H4 (cell line): ENCODE measurements at places on chromosomes 12 and 14. TPM values are rescaled to one million over a fixed set of nuclear protein-coding genes. Genes with fewer than 3 reads are reported as not detected.
A peak's percentile ranks its signal among the peaks of the same experiment; 100 is the strongest.

GRCh38 chr12:124364543-124364942 lies 69.7 kb downstream of the RFLNA start:
- no peak for DNase-seq

DNA sequence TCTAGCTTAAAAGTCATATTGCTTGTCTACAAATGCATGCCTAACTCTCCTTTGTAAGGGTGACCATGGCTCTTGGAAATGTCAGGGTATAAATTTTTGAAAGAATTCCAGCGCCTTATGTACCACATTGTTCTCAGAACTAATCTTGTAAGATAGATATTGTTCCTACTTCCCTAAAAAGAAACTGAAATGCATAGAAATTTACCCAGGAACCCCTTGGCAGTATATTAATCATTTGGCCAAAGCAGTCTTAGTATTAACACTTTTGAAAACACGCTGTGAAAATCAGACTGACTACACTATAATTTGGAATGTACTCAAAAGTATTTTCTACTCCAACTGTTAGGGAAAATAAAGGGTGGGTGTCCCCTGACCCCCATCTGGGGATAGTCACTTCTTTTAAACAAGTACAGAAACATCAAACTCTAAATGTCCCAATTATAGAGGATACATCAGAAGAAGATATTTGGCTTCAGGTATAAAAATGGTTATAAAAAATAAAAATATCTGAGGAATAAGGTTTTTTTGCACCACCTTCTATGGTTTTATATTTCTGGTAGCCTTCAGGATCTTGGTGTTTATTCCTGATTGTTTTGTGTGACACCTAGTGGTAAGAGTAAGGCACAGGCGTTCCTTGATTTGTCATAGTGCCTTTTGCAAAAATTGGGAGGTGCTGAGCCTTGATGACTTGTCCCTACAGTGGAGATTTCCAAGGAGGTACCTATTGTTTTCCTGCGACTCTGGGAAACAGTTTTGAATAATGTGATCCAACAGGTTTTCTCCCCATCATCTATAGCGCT lies 2.2 kb upstream of the NFKBIA start:
- peak; percentile 67 for DNase-seq

GRCh38 chr12:105324704-105325103 lies 5.8 kb upstream of the C12orf75 start:
- no peak for DNase-seq

GRCh38 chr12:38053655-38054464 lies 262.7 kb upstream of the ALG10B start:
- DNase-seq, result peak; percentile 88

DNA sequence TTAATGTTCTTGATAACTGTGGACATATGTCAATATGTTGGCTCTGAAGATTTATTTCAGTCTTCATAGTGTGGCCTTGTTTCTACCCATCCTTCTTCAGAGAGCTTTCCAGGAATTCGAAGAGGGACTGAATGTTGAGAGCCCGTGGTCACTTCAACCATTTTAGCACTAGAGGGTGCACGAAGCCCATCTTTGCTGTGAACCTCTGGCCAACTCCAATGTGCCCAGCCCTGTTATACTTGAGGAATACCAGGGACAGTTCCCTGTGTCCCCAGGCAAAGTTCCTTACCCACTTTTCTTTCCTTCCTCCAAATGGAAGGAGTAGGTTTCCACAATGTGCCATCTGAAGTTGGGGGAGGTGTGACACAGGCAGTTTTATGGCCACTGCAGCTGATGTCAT lies 603.5 kb downstream of the RPL10L start:
- DNase-seq, result peak; percentile 88

Gene RBP5
- total RNA-seq, result 0.88 TPM in 1 of 2 replicates, not detected in the other
